Tracheal epithelial cell (primary cell): ENCODE measurements at places on chromosomes 6 and 20. TPM values are rescaled to one million over a fixed set of nuclear protein-coding genes. Genes with fewer than 3 reads are reported as not detected.

Gene C6orf47
- 26.7 and 27.1 TPM in 2 replicates for total RNA-seq

Gene CALHM5
- total RNA-seq, result under 0.01 TPM in 1 of 2 replicates, not detected in the other

Gene TNFRSF6B
- total RNA-seq, result 7.5 and 254 TPM in 2 replicates

Gene PXDC1
- 43.5 and 69.9 TPM in 2 replicates for total RNA-seq

Gene BPIFB4
- not detected in 2 replicates for total RNA-seq

Gene PDCD2
- total RNA-seq, result 104 and 122 TPM in 2 replicates

Gene RAB32
- total RNA-seq, result 123 and 165 TPM in 2 replicates

Gene BTN3A1
- total RNA-seq, result 4.7 and 17.1 TPM in 2 replicates

Gene OR2J3
- not detected in 2 replicates for total RNA-seq

Gene C6orf58
- total RNA-seq, result not detected in 2 replicates

Gene FAM162B
- total RNA-seq, result not detected in 2 replicates

Gene PLAGL2
- total RNA-seq, result 2.9 and 3.2 TPM in 2 replicates

Gene MAFB
- total RNA-seq, result 1.4 and 1.5 TPM in 2 replicates

Gene MAP3K7
- 23.4 and 26.3 TPM in 2 replicates for total RNA-seq

Gene CRIP3
- total RNA-seq, result not detected in 2 replicates

Gene MED20
- 21.0 and 42.0 TPM in 2 replicates for total RNA-seq
